ENCODE measurements at places on chromosomes 2 and 18.

DNA sequence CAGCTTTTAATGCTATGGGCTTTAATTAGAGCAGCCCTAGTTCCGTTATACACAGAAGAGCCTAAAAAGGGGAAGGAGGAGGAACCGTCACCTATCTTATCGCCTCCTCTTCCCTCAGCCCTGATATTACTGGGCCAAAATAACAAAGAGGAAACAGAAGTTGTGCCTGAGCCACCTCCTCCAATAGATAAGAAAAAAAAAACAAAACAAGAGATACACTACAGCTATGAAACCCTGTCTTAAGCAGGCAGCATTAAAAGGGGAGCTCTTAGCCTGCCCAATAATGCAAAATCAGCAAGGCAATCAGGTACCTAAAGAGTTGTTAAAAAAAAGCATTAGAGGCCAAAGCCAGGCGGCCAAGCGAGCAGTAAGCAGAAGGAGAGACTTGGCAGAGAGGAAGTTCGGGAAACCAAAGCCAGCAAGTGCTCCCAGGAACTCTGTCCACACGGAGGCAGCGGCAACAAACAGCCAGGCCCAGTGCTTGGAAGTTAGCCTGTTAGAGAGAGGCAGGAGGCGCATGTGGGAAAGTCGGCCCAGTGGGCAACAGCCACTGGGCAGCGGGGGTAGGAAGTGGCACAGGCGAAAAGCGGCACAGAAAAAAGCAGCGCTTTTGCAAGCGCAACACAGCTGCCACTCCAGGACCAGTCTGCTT lies 41.8 kb upstream of the PDK1 start:
- DNase-seq = no peak

DNA sequence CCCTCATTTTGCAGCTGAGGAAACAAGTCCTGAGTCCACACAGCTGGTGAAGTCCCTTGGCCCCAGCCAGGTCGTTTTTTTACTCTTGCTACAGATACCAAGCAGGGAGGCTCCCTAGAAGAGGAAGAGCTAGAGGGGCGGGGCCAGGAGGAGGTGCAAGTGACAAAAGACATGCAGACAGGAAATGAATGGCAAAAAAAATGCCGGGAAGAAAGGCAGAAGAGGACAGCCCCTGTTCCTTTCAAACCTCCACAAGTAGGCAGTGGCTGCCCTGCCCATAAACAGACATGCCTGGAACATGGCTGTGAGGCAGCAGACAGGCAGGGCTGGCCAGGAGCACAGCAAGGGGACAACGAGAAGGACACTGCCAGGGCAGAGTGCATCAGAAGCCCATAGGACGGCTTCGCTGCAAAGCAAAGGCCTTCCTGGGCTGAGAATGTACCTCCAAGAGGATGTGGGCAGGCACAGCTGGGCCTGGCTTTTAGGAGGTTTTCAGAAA lies 108.7 kb downstream of the ZBTB7C start:
- DNase-seq = no peak

GRCh38 chr2:202750763-202751427 lies 116.1 kb downstream of the FAM117B start:
- no peak for DNase-seq

DNA sequence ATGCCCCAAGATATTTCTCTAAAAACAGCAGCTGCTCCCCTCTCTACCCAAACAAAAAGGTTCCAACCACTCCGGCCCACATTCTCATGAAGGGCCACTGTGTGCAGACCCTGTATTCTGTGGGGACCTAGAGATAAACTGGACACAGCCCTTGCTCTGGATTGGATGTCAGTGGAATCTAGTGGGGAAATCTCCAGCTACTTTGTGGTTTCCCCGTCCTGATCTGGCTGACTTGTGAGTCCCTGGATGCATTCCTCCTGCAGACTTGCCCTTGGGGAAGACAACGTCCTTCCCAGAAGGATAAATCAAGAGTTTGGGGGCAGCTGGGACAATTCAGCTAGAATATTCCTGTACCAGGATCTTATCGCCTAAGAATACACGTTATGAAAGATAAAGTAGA lies 151.1 kb downstream of the FSHR start:
- no peak for DNase-seq

DNA sequence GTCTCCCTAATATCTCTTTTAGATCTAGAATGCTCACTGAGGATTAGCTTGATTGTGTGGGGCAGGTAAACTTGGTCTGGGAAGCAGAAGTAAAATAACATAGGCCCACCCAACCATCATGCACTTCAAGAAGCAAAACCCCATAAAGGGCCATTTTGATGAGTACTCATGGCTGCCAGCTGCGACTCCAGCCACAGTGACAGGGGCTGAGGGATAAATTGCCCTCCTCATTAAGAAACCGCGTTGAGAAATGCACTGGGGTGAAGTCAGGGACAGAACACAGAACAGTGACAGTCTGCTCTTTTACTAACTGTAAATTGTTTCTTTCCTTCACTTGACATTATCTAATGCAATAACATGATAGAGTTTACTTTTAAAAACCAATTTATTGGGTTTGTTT lies 60.2 kb downstream of the RND3 start:
- no peak for DNase-seq

DNA sequence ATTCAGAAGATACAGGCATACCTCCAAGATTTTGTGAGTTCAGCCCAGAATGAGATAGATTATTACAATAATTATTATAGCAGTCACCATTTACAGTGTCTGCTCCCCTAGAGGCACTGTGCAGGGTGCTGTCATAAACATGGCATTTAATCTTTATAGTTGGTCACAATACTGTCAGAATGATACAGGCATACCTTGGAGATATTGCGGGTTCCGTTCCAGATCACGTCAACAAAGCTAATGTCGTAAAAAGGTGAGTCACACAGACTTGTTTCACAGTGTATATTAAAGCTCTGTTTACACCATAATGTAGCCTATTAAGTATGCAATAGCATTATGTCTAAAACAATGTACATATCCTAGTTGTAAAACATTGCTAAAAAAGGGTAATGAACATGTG lies 45.6 kb downstream of the ZRANB3 start:
- no peak for DNase-seq

GRCh38 chr2:121089166-121089510 lies 195.9 kb downstream of the TFCP2L1 start:
- DNase-seq = no peak

DNA sequence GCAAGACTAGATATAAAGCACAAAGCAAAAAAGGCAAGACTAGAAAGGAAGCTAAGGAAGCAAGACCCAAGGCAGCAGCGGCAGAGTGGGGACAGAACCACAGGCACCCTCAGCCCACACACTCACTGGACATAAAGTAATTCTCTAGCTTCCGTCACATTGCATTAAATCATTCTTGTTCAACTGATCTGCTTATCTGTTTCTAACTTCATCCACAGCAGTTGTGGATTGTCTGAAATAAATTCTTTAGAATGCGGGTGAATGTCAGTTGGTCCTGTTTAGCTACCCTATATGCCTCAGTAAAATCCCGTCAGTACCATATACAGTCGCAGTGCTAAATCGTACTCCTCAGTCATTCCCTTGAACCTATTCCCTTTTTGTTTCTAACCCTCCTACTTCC lies 183.2 kb upstream of the SLC39A10 start:
- no peak for DNase-seq

GRCh38 chr2:208017721-208018120 lies 7.6 kb downstream of the PLEKHM3 start:
- DNase-seq = no peak

- no peak for DNase-seq
Measured at GRCh38 chr2:241254904-241255351, 60.5 kb downstream of the HDLBP start.

DNA sequence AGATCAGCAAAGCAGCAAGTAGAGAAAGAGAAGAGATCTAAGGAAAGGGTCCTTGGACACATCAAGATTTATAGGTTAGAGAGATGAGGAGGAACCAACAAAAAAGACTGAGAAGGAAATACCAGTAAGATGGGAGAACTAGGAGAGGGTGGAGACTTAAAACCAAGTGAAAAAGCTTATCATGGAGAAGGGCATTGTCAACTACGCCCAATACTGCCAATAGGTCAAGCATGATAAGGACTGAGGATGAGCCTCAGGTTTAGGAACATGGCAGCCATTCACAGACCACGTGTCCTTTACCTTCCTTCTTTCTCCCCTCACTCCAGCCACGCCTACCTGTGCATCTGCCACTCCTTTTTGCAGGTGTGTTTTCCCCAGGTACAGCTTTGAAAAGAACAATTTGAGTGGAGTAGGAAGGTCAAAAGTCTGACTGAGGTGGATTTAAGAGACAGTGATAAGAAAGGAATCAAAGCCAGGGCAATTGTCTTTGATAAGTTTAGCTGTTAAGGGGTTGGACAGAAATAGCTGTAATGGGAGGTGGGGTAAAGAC lies 238.7 kb downstream of the STK39 start:
- no peak for DNase-seq

GRCh38 chr2:30684026-30684425 lies 123.2 kb downstream of the CAPN13 start:
- no peak for DNase-seq

DNA sequence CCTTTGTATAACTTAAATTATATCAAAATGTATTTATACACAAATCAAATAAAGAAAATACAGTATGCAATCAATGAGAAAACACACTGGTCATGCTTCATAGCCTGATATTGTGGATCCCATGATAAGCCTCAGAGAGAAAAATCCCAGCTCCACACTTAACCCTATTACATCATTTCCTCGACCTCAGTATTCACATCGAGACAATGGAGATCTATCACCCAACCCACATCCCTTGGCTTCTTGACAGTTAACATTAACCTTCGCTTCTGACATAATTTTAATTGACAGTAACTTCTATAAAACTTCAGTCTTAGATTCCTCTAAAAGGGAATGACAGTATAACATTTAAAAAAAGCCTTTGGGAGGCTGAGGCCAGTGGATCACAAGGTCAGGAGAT lies 11.6 kb downstream of the TMX3 start:
- no peak for DNase-seq

GRCh38 chr18:7682321-7682720 lies 115.2 kb downstream of the PTPRM start:
- no peak for DNase-seq

Data from stromal cell of bone marrow (primary cell).